Activated T-helper 1 cell treated with Interleukin-2 at 50 U/mL for 16 hours (primary cell): ENCODE measurements at places on chromosomes 1 and 21.

- DNase-seq, result no peak
Observed at GRCh38 chr1:198970916-198971315, 332.1 kb downstream of the PTPRC start.

- no peak for DNase-seq
Observed at GRCh38 chr1:47439017-47439818, 1.4 kb downstream of the FOXD2 start.

DNA sequence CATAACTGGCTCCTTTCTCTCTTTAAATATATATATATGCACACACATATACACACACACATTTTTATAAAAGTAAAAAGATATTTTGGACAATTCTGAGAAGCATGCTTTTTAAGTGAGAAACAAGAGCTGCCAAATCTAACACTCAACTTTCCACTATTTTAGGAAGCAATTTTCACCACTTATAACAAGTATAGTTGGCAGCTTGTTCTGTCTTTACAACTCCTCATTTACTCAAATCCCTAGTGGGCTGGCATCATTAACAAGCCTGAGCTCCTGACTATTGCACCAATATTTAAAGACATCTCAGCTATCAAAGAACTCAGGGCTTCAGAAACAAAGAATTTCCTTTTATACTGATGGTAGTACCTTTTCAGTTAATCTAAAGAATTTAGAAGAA, 76.6 kb downstream of the RAB3GAP2 start:
- DNase-seq, result no peak

DNA sequence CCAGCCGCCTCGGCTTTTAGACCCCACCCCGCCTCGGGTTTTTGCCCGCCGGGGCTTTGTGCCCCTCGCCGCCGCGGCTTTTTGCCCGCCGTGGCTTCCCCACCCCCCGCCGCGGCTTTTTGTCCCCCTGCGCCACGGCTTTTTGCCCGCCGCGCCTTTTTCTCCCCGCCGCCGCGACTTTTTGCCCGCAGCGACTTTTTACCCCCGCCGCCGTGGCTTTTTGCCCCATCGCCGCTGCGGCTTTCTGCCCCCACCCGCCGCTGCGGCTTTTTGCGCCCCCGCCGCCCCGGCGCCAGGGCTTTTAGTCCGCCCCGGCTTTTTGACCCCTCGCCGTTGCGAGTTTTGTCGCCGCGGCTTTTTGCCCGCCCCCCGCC, 474.4 kb downstream of the FAM72C start:
- DNase-seq, result no peak

- DNase-seq, result no peak
Observed at GRCh38 chr1:164524810-164525209, 34.2 kb upstream of the PBX1 start.

DNA sequence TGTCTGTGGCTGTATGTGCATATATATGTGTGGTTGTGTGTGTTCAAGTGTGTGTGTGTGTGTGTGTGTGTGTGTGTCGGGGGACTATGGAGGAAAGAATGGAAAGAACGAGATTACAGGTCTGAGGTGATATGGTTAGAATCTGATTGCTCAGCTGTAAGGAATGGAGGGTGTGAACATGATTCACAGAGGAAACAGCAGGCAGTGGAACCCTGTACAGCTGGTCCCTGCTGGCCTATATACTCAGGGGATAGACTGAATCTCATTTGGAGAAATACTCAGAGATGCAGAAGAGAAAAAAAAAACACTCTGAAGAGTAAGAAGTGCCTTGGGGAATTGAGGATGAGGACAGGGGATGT, 180.1 kb upstream of the ESRRG start:
- DNase-seq, result no peak

- no peak for DNase-seq
Observed at GRCh38 chr1:5611431-5611830, 380.8 kb downstream of the NPHP4 start.

DNA sequence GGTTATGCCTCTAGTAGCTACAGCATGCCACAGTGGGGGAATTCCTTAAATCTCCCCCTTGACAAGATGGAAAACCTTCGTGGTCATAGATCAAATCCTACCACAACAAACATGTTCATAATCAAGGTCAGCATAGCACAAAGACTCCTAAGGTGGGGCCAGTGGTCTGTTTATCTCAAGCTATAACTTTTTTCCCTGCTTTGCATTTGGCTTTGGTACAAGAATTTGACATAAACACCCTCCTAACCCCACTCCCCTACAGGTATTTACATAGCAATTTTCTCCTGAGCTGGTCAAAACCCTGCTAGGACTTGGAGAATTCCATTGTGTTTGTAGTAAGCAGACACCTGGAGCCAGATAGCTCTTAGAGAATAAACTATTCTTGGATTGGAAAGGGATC, 58.5 kb downstream of the HIVEP3 start:
- no peak for DNase-seq

GRCh38 chr1:248404024-248404423, 1.2 kb downstream of the OR2T1 start:
- DNase-seq, result no peak

GRCh38 chr1:44238660-44239059, 25.4 kb downstream of the DMAP1 start:
- DNase-seq, result no peak

DNA sequence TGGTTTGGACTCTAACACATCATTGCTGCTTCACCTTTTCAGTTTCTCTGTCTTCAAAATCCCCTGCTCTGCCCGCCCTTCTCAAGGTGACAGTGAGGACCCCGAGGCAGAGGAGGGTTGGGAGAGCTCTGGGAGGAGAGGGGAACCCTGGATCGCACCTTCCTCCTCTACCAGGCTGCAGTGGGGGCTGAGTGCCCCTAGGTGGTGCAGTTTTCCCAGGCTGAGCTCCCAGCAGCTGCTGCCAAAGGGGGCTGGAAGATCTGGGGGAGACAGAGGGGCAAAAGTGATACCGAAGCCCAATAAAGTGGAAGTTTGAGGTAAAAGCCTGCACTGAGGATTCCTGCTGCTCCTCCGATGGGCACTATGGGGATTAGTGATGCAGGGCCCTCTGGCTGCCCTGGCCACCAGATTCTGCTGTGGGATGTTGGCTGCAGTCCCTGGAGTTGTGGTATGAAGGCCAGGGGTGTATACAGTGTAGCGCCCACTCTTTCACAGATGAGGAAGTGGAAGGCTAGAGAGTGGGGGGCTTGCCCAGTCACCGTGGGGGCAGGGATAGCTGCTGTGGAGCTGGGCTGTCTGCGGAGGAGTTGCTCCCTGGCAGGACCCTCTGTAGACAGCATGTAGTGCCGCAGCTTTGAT, 40.7 kb upstream of the SCMH1 start:
- no peak for DNase-seq

DNA sequence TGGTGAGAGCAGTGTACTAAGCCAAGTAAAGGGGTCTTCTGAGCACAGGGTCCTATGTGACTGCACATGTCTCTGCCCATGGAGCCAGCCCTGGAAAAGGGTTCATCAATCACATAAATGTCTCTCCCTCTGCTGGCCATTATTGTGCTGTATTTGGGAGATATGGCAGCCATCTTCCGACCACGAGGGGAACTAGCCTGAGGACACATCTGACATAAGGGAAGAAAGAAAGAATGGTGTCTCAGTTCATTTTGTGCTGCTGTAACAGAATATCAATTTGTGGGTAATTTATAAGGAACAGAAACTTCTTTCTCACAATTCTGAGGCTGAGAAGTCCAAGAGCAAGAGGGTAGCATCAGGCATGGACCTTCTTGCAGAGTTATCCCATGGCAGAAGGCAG, 55.1 kb upstream of the GJA5 start:
- DNase-seq, result no peak

- DNase-seq, result no peak
Observed at GRCh38 chr21:44378646-44379514, 25.5 kb downstream of the TRPM2 start.

DNA sequence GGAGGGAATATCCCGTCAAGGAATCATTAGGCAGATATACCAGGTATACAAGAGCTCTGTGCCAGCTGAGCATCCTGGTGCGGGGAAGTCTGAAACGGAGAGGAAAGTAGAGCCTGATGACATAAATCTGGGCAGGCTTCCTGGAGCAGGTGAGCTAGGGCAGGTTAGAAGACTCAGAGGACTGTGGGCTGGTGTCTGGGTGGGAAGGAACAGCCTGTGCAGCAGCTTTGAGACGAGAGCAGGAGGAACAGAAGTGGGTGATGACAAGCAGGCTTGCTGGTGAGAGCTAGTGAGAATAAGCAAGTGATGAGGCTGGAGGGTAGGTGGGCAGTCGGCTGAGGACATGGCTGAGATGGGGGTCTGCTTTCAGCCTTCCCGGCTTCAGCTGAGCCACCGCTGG, 6.7 kb downstream of the CELSR2 start:
- no peak for DNase-seq
